RCC 7860 (cell line): ENCODE measurements at places on chromosomes 2 and 18.

DNA sequence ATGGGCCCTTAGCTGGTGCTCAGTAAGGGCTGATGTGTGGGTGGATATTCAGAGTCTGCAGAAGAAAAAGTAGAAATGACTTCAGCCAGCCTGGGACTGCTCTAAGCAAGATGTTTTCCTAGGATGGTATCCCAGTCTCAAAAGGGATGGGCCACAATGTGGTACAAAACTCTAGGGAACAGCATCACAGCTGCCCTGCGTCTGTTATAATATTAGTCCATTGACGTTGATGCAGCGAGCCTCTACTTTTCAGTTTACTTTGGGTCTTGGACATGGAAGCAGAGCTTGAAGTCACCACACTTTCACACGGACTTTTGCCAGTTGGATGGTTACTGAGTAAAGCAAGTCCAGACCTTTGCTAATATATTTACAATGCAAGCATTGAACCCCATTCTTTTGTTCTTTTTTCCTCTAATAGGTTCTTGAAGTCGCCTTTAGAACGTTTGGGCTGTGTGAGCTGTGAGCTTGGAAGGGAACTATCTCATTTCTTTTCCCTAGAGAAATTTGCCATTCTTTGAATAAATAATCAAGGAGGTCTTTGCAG is 105.7 kb downstream of the RDH14 start:
- no peak for DNase-seq

- no peak for DNase-seq
Observed at GRCh38 chr2:234623521-234623991, 126.7 kb upstream of the ARL4C start.

DNA sequence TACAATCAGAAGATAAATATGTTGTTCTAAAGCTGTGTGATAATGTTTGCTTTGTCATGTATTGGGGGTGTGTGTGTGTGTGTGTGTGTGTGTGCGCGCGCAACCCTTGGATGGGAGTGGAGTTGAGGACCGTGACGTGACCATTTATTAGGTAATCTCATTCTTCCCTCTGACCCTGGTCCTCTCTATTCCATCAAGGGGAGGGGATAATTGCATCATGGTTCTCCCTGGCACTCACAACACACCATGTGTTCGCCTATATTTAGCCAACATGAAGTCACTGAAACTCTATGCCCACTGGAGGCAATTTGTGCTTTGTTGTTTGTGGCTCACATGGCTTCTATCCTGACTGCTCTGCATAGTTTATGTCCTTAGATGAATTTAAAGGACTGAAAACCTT is 79.8 kb upstream of the LRPPRC start:
- no peak for DNase-seq

GRCh38 chr2:27856386-27856785 is 33.8 kb downstream of the RBKS start:
- no peak for DNase-seq

- DNase-seq: no peak
Observed at GRCh38 chr18:13539050-13539449, 187.3 kb downstream of the FAM210A start.
